ENCODE measurements at places on chromosomes 5 and 9.

DNA sequence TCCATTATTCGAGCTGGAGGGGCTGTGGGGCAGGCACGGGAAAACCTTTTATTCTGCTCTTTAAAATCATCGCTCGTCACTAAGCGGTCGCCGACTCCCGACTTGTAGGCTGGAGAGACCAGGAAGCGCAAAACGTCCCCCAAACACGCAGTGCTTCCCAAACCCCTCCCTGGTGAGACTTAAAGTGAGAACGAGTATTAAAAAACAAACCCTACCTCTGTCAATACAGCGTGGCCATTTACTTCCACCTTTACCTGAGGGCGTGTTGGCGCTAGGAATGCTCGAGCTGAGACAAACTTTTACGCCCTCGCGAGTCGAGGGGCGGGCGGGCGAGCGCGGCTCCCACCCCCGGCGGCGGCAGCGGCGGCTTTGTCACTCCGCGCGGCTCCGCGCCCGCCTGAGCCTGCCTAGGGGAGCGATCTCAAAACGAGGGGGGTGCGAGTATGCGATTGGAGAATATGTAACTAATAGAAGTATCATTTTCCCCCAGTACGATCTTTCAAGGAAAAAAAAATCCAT lies at the start of gene NR2F1-AS1:
Gene NR2F1-AS1 (minus strand): TSS at position 293 of the 519 bp plus-strand sequence.
- DNase-seq: peak; percentile 32

DNA sequence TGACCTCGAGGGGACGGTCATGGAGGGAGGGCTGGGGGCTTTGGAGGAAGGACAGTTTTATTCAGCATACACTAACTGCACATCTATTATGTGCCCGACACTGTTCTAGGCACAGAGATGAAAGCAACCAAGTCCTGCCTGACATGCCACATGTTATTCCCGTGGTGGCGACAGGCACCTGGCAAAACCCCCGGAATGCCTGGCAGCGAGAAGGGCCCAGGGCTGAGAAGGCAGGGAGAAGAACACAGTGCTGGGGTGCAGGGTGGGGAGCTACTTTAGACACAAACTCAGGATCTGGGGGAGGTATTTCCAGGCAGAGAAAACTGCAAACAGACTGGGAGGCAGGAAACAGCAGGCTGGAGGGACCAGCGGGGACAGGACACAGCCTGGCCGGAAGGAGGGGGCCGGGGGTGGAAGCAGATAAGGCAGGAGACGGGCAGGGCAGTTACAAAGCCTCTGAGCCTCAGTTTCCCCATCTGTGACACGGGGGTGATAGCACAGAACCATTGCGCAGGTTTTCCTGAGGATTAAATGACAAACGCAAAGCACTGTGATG lies 77.7 kb downstream of the STK10 start:
- no peak for DNase-seq

- DNase-seq: no peak
Measured at GRCh38 chr9:135275571-135276289, 188.3 kb downstream of the OLFM1 start.

GRCh38 chr5:176671399-176671798 lies 24.1 kb downstream of the TSPAN17 start:
- no peak for DNase-seq

DNA sequence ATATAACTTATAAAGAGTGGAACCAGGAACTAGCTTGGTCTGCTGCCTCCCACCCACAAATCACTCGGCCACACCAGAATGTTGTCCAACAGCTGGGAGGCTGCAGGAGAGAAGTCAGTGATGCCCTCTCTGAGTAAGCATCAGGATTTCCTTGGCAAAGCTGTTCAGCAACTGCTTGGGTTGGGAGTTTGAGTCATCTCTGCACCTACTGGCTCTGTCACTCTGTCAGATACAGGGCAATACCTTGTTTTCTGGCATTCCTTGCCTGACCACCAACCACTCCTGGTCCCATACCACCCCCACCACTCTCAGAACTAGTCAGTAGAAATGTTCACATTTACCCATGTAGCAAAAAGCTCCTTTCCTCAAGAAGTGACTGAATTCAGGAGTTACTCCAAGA lies 36.8 kb upstream of the GCNT4 start:
- no peak for DNase-seq

DNA sequence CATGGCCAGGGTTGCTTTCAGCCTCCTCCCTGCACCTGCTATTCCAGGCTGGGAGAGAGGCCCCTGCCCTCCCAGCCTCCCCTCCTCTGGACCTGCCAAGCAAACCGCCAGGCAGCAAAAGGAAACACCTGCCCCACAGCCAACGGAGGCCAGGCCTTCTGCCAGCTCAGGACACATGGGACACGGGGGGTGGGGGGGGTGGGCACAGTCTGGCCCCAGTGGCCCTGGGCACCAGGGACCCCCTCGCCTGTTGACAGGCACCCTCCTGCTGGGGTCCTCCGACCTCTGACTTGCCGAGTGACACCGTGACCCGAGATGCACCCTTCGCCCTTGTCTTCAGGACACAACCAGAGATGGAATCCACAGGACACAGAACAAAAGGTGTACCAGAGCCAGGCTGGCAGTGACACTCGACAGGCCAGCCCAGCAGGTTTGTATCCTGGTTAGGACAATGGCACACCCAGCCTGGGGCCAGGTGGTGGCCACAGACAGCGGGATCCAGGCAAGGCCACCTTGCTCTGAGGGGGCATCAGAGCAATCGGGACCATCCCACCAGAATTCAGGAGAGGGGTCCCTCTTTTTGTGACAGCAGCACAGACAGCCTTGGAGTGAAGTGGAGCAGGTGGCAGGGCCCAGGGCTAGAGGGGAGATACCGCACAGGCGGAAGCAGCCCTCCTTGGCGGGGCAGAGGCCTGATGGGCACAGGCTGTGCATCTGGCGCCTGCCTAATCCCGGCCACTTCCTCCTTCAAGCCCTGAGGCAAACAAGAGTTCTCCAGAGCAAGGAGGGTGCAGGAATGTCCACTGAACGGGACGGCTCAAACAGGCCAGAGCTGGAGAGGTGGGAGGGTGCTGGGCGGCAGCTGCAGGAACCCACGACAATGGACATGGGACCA lies 1.3 kb upstream of the TMEM210 start:
- DNase-seq: no peak

DNA sequence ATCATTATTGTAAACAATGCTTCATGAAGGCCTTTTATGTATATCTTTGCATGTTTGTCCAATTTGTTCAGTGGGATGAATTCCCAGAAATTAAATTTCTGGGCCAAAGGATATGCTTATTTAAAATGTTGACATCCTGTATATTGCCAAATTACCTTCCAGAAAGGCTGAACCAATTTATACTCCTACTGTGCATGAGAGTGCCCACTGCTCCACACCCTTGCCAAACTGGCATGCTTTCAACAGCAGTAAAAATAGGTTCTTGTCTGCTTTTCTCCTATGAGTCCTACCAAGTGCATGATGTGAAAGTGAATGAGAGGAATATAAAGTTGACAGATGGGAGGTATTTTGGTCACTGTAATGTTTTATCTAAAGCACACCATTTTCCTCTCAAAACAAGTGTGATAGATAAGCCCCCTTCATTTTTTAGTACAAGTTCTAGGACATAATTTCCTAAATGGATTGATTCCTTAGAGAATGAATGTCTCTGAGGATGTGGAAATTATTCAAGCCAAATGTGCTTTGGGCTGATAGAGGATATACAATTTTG lies 70.5 kb upstream of the ERBIN start:
- no peak for DNase-seq

GRCh38 chr9:105861972-105862371 lies 167.6 kb downstream of the TMEM38B start:
- DNase-seq: no peak

GRCh38 chr9:10903969-10904368 lies 291.2 kb upstream of the PTPRD start:
- no peak for DNase-seq

DNA sequence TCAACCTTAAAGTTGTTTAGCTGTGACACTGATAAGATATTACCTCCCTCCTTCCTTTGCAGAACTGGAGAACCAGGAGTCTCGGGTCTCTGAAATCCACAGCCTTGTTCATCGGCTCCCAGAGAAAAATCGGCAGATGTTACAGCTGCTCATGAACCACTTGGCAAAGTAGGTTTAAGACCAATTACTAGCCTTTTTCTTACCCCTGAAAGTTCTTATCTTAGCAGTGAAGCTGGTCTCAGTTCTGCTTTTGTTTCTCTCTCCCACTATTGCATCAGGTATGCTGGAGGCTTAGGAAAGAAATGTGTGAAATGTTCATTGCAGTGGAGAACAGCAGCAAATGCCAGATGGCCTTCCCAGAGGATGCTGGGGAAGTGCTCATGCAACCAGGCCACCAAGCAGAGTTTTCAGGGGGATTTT lies 287.4 kb downstream of the ARHGAP26 start:
- no peak for DNase-seq

- DNase-seq: no peak
Measured at GRCh38 chr5:55410845-55411244, 103.1 kb downstream of the MTREX start.

DNA sequence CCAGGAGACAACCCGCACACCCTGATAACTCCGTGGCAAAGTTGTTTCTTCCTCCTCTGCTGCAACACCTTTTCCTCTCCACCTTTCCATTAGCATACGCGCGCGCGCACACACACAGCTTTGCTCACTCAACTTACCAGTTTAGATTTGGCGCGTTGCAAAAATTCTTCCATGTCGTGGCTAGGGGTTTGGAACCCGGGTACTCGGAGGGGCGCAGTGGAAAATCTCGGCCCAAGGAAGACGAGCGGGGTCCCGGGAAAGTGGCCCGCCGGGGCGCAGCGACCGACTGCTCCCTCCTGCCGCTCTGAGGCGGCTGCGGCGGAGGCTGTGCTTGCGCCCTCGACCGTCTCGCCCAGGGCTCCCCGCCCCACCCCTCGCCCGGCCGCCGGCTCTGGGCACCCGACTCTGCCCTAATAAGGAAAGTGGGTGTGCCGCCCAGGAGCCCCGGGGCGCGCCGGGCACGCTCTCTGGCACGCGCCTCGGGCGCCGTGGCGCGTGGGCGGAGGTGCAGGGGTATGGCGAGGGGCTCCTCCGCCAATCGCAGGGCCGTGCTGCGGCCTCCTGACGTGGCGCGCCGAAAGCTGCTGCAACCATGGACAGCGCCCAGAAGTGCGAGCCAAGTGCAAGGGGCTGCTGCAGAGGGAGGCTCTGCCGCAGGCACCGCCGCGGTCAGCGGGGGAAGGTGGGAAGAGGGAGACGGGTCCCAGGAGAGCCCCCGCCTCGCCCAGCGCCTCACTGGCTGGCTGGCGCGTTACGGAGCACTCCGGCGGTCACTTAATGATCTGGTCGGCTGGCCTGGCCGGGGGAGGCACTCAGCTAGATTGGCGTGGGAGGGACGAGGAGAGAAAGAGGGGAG lies at the start of gene PRUNE2:
Gene PRUNE2 (minus strand): TSS at position 324 of the 856 bp plus-strand sequence. CDS start 151 bp downstream, at position 173.
- DNase-seq: no peak

GRCh38 chr5:52334367-52334766 lies 453.3 kb upstream of the ITGA1 start:
- no peak for DNase-seq

DNA sequence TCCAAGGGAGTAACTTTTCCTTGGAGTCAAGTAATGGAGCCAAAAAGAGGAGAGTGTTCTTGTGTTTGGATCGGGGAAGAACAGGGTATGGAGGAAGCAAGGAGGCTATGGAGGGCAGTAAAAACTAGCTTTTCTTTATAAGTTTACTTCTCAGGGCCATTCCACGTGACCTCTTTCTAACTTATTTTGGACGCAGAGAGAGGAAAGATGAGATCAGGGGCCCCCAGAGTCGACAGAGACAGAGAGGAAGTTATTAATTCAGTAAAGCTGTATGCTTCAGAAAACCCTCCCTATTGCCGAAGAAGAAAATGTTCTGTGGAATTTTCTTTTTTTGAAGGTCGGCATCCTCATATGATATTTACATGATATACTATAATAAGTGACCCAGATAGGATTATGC lies 233.8 kb upstream of the MPDZ start:
- no peak for DNase-seq

GRCh38 chr5:150632305-150633160 lies 7.9 kb upstream of the SYNPO start:
- DNase-seq: no peak

- no peak for DNase-seq
Measured at GRCh38 chr9:13128266-13128860, 151.1 kb downstream of the MPDZ start.

- DNase-seq: no peak
Measured at GRCh38 chr9:92980085-92980745, 32.9 kb downstream of the FGD3 start.

GRCh38 chr9:33468797-33469621 lies 4.7 kb downstream of the NOL6 start:
- DNase-seq: no peak

GRCh38 chr5:74865256-74865803 lies 857 bp downstream of the FAM169A start:
- no peak for DNase-seq

- no peak for DNase-seq
Measured at GRCh38 chr5:145510769-145511168, 324.4 kb downstream of the PRELID2 start.

DNA sequence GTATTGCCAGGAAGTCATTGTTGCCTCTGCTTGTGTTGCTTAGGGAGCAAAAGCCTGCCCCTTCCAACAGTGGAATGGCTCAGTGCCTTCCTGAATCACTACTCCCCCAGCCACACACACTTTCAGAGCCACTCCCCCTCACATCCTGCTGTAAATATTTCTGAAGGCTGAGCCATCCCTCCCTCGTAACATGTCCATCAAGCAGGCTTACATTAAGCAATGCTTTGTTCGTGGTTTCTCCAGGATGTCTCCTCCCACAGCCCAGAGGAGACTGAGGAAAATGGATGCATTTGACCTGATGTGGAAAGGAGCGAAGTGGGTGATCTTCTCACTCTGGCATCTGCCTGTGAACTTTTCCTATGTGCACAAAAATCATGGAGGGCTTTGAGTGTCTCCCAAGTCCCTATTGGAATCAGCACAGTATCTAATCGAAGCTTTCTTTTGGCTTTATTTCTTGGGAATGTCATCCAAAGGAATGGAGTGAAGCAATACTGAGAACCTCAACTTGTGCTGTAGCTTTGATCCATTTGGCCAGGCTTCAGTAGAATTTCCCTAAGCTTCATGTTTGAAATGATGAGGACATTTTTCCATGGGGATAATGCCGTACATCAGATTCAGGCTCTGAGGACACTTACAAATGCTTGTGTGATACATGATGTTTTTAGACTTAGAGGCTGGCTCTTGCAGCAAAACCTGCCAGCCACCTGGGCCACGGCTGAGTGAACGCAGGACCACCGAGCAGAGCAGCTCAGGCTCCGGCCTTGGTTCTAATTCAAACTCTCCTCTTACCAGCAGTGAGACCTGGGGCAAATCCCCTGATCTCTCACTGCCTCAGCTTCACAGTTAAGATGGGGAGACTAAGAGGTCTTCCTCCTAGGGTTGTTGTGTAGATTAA lies 389.1 kb downstream of the ENC1 start:
- DNase-seq: no peak

- no peak for DNase-seq
Measured at GRCh38 chr5:110590187-110590586, 136.3 kb downstream of the TMEM232 start.

Data from activated CD4-positive, alpha-beta T cell treated with anti-CD3 and anti-CD28 coated beads for 4 hours (primary cell).